ENCODE measurements at places on chromosomes 7 and 10.

- DNase-seq = no peak
Observed at GRCh38 chr10:86170255-86171108, 196.1 kb downstream of the GRID1 start.

DNA sequence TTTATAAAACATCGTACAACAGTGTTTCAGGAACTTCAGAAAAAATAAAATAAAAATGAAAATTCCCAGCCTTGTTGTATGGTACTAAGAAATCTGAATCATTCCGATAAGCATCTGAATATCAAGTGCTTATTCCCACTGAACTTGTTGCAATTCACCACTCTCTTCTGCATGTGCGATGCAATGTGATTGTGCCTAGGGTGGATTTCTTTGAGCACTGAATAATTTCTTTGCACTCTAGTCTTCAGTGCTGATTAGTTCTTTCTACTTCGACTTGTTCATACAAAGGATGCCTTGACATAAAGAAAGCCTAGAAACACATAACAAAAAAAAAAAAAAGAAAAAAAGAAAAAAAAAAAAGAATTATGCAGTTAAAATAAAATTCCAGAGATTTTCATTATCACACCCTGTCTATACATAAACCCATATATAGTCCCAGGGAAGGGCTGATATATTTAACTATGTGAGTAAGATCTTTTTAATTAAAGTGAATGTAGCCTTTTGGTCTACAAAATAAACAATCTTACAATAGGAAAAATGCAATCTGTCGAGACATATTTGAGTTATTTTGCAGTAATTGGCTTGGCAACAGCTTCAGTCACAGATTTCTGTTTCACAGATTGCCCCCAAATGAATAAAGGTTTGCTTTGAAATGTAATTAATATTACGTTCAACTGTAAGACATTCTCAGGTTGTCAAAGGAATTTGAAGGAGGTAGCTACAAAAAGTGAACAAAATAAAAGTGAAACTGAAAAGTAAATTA is 1118.9 kb upstream of the CELF2 start:
- no peak for DNase-seq

GRCh38 chr10:126137562-126138221 is 241.3 kb downstream of the FANK1 start:
- DNase-seq = no peak

- DNase-seq = no peak
Observed at GRCh38 chr10:62980687-62981086, 152.4 kb upstream of the NRBF2 start.

DNA sequence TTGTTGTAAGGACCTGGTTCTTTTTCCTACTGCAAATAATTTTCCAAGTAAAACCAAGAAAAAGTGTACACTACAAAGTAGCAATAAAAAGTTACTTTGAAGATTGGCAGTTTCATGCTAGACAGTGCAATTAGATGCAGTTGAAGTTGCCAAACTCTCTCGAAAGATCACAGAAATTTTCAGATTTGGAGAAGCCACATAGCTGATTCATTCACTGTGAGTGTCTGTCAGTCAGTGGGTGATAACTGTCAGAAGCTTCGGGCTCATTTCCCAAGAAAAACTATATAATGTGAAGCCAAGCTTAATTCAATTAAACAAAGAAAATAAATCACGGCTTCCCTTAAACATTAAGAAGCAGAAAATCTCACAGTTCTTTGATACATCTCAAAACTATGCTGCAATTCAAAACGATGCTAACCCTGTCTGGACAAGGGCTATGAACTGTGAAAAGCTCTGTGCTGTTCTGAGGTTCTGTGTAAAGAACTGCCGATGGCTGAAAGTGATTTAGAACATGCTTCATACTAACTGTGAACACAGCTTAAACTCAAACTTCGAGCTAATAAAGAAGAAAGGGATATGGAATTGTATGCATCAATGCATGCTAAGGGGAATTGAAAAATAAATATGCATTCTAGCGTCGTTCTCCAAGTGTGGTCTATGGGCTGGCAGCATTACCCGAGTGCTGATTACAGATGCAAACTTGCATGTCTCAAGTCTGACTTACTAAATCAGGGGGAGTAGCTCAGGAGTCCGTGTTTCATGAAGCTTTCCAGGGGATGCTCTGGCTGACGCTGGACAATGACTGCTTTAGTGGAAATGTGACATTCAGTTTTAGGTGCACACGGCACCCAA is 557.4 kb downstream of the CALN1 start:
- DNase-seq = no peak

DNA sequence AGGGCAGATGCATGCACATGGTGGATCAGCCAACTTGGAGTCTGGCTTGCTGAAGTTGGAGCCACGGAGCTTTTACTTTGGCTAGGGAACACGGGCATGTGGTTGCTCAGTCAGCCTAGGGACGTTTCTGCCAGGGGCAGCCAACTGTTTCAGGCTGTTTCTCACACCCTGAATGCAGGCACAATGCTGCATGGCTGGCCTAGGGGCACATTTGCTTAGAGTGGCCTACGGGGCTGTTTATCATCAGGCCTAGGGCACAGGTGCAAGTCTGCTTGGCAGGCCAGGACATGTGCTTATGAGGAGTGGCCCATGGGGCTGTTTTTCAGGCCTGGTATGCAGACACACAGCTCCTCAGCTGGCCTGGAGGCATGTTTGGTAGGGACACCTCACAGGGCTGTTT is 107.4 kb downstream of the GSAP start:
- no peak for DNase-seq

DNA sequence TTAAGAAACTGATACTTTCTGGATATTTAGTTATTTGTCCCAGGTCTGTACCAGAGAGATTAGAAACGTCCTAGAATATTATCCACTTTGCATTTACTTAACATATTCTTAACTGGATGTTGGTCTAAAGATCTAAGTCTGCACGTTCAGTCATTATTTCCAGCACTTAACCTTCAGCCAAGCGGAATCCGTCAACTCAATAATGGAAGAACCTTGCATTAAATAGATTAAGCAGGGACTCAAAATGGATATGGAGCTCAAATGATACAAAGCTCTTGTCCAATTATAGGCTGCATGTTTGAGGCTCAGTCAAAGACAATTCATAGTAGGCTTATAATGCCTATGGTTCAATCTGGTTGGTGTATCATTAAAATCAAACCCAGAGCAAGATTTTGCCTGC is 162.9 kb downstream of the SEMA3D start:
- DNase-seq = no peak

DNA sequence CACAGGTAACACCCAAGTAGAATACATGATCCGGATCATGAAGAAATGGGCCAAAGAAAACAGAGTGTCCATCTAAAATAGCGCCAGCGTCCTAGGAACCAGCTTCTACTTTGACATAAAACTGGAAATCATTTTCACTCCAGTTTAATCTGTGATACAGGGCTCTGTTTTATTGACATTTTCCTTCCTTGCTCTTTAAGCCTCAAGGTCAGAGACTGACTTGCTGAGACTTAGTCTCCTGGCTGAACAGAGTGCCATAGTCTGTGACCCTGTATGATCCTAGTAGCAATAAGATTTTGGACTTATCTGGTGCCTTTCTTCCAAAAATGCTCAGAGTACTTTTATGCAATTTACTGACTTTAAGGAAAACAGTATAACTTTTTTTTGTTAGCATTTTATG is 41.7 kb upstream of the UBN2 start:
- no peak for DNase-seq

DNA sequence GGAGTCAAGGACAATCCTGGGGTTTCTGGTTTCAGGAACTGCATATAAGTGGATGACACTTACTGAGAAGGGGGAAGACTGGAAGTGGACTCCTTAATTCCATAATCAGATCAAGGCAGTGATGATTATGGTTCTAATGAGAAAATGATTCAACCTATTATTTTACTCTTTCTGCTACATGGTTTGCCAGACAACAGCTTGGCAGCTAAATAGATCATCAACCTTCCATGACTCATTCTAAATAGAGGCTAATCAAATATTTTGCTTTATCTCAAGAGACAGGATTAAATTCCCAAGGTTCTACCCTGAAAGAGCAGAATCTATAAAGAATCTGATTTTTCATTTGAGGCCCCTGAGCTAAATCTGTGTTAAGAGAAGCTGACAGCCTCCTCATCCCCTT is 46.3 kb downstream of the CNNM1 start:
- no peak for DNase-seq

DNA sequence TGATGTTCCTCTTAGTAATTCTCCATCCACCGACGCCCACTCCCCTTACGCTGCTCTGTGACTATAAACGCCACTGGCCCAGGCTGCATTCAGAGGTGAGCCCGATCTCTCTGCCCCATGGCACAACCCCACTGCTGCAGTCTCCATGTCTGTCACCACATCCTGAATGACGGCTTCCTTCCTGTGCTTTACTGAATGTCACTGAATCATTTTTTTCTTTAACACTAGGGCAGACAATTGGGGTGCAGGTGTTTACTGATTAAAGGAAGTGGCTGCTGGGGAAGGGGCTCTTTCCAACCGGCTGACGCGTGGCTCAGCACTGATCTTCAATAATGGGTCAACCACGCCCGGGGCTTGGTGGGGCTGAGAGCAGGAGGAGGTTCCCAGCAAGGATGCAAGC is 208.3 kb downstream of the USP6NL start:
- no peak for DNase-seq

DNA sequence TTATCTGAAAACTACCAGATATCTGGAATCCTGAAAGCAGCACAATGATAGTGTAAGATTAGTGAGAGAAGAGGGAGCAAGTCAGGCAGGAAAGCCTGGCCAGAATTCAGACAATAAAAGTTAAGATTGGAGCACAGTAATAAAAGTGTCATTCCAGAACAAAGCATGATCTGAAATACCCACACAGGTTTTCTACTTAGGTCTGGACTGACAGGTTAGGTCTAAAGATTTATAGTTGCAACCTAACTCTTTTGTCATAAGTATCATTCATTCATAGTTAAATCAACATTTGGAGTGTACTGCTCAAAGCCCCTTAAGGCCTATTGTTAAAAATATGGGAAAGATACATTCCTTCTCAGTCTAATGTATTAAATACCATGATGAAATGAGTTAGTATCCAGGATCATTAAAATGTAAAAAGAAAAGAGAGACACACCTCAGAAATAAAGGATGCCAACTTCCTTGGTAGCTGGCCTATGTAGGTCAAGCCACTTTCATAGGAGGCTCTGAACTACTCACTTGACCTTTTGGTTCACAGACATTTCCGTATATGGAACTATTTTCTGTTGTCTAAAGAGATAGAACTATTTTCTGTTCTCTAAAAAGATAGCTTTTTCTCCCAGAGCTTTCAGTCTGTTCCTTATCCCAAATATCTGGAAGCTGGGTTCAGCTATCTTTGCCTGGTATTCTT is 105.2 kb downstream of the FAS start:
- DNase-seq = no peak

DNA sequence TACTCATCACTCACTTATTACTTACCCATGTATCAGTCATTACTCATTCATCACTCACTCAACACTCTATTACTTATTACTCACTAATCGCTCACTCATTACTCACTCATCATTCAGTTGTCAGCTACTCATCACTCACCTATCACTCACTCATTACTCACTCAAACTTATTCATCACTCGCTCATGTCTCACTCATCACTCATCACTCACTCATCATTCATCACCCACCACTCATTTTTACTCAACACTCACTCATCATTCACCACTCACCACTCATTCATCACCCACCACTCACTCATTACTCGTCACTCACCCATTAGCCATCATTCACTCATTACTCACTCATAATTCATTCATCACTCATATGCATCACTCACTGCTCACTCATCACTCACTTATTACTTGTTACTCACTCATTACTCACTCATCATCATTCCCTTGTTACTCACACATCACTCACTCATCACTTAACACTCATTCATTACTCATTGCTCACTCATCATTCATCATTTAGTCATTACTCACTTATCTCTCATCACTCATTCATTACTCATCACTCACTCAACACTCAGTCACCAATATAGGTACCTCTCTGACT is 237.9 kb downstream of the ADARB2 start:
- no peak for DNase-seq

- DNase-seq = no peak
Observed at GRCh38 chr7:24905996-24906770, 73.8 kb downstream of the OSBPL3 start.

DNA sequence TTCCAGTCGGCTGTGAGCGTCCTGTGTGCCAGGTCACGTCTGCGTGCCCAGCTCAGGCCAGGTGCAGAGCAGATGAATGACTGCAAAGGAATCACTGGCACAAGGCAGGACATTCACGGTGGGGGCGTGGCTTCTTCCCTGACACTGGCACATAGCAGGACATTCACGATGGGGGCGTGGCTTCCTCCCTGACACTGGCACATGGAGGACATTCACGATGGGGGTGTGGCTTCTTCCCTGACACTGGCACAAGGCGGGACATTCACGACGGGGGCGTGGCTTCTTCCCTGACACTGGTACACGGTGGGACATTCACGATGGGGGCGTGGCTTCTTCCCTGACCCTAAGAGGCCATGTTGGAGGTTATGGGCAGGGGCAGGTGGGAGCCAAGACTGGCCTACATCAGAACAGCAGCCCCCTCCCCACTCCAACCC is 64.3 kb downstream of the MYL10 start:
- DNase-seq = no peak

DNA sequence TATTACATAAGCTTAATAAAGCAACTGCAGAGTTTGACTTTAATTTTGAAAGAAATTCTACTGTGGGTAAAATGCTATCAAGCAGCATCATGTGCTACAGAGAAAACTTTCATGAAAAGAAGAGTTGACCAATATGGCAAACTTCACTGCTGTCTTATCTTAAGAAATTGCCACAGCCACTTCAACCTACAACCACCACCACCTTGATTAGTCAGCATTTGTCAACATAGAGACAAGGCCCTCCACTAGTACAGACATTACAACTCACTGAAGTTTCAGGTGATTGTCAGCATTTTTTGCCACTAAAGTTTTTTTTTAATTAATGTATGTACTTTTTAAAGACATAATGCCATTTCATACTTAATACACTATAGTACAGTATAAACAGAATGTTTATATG is 350.3 kb downstream of the HPSE2 start:
- no peak for DNase-seq

DNA sequence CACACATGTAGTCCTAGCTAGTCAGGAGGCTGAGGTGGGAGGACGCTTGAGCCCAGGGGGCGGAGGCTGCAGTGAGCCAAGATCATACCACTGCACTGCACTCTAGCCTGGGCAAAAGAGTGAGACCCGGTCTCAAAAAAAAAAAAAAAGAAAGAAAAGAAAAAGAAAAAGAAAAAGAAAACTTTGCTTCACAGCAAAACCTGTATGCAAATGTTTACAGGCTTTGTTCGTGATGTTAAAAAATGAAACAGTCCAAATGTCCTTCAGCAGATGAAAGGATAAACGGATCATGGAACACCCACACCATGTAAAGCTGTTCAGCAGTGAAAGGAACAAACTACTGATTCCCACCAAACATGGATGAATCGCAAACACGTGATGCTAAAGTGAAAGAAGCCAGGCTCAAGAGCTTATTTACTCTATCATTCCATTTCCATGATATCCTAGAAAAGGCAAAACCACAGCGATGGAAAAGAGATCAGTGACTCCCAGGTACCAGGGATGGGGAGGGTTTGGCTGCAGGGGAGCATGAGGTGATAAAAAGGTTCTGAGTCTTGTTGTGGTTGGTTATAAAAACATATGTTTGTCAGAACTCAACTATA is 15.1 kb downstream of the LRRC20 start:
- DNase-seq = no peak
